ENCODE measurements at places on chromosomes 2 and 18.

- DNase-seq: no peak
These were observed 576 bp upstream of the FSHR start for GRCh38 chr2:49154891-49155290.

GRCh38 chr18:28768791-28769768, 592.1 kb upstream of the CDH2 start:
- DNase-seq: no peak

GRCh38 chr2:64244037-64244416, 99.8 kb upstream of the PELI1 start:
- DNase-seq: no peak

DNA sequence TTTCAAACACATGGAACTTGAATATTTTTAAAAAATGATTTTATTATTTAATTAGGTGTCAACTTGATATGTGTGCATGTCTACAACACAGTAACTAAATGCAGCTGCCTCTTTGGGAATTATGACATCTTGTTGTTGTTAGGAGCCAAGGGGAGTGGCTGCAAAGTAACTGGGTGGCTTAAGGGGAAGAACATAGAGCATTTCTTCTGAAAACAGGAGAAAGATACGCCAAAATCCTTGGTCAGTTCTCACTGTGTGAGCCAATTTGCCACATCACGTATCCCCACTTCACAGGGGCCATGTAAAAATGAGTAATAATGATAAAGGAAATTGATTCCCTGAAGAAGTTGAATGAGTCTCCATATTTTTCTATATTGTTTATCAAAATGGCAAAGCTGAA, 309.8 kb upstream of the COL3A1 start:
- no peak for DNase-seq

DNA sequence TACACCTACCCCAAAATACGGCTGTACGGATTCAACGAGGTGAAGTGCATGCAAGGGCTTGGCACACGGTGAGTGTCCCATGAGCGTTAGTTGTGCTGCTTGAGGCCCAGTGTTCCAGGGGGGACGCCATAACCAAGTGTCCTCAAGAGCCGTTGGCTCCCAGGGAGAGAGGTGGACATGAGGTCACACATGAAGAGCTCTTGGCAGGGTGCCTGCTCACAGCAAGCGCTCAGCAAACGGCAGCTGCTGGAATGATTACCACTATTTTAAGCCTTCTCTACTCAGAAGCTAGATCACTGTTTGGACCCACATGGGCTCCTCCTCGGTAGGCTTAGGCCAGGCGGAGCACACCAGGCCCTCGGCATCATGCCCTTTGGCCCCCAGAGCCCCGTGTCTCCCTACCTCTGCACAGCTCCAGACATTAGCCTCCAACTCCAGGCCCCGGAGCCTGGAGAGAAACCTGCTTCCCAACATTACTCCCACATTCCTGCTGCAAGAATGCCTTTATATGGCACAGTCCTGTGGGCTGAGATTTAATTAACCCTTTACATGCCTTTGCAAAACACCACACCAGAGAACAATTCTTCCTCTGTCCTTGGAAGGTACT, 68.4 kb upstream of the PPP1CB start:
- no peak for DNase-seq

GRCh38 chr2:234488913-234489451, 7.9 kb downstream of the ARL4C start:
- peak; percentile 81 for DNase-seq

DNA sequence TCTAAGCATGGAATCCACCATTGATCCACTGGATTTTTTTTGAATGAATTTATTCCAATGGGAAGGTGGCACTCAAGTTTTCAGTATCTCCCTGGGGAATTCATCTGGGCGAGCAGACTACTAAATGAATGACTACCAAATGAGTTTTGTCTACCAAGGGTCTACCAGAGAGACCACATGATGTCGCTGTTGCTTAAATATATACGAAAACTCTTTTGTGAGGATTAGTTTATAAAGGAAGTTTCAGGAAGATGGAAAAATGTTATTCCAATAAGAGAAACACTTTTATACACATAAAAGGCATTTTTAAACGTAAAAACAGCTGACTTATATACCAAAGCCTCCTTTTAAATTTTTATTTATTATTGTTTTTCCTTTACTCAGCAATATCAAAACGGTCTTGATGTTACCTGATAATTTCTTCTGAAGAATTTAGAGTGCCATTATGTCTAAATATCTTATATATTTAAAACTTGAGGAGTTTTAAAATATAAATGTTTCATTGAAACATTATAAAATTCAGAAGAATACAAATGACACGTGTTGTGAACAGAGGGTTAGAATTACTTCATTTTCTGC, 139.7 kb downstream of the HRH4 start:
- DNase-seq: peak; percentile 6

DNA sequence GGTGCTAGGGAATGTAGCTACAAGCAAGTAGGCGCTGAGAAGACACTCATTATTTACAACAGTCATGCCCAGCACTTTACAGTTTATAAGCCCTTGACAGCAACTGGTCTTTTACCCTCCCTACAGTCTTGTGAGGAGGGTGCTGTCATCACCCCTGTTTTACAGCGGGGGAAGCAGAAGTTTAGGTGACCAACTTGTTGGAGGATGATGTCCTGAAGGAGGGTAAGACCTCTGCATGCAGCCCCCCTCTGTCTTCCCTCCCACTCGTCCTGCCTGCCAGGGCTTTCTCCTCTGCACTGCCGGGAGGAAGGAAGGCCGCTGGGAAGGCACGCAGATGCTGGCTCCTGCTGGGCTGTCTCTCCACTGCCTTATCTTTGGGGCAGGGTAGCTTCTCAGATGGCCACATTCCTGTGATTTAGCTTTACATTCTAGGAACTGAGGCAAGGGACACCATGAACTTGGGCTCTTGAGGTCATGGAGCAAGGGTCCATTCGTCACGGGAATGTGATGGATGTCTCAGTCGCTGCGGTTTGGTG, 972 bp downstream of the IL1R1 start:
- DNase-seq: no peak

DNA sequence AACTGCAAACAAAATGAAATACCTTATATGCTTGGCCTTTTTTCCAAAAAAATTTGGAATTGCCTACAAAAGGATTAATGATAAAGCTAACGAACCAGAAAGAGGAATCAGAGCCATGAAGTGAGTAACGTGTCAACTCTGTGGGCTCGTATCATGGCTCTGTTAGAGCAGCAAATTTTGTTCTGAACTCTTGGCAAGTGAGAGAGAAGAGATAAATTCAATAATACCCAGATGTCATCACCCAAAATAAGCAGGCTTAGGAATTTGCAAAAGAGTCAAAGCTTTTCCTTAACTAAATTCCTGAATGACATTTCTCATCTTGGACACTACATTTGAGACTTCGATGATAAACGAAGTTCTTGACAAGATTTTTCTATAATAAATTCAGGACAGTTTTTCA, 4.4 kb downstream of the TXNDC2 start:
- DNase-seq: no peak

GRCh38 chr2:66691031-66691965, 256.4 kb downstream of the MEIS1 start:
- no peak for DNase-seq

DNA sequence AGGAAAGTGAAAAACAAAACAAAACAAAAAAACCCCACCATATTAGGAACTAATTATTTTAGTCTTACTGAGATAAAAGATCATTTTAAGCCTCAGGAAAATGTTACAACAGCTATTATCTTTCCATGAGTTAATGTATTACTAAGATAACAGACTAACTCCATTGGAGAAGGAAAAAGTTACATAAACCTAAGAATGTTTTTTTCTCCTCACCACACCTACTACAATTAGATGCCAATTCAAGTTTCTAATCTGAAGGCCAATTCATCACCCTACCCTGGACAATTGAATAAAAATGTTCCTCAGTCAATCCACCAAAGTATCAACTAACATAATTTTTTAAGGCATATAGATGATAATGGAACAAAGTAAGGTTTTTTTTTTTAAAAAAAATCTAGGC, 10.2 kb upstream of the GFPT1 start:
- DNase-seq: no peak

- DNase-seq: no peak
These were observed 353.8 kb downstream of the INSIG2 start for GRCh38 chr2:118442046-118442445.

- no peak for DNase-seq
These were observed 151.2 kb downstream of the PRPF40A start for GRCh38 chr2:152565884-152566727.

DNA sequence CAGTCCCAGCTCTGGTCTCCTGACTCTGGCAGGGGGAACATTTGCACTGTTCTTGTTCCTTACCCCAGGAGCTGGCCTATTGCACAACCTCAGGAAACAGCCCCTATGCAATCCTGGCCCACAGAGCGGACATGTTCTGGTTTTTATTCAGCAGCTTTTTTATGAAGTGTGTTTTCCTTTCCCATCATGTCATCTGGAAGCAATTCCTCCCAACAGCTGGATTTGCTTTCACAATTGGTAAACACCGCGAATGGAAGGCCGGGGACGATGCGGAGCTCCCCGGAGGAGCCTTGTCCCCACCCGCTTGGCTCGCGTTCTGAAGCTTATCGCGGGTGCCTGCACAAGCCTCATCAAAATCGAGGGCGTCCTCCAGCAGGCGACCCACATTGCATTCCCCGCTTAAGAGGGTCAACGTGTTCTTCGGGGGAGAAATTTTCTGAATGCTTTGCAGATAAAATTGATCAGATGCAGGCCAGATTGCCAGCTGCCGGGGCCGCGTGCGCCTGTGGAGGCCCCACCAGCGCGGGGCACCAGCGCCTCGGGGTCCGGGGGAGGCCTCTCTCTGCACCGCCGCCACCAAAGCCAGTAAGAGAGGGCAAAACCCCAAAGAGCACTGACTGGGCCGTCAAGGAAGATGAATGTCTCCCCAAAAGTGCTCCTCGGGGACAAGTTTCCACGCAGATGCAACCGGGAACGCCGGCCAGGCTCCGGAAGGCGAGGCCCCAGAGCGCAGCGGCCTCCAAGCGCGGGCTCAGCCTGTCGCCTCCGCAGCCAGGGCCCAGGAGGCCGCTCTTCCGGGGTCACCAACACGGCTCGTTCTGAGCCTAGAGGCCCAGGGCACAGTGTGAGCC, 60.3 kb upstream of the SP3 start:
- no peak for DNase-seq

DNA sequence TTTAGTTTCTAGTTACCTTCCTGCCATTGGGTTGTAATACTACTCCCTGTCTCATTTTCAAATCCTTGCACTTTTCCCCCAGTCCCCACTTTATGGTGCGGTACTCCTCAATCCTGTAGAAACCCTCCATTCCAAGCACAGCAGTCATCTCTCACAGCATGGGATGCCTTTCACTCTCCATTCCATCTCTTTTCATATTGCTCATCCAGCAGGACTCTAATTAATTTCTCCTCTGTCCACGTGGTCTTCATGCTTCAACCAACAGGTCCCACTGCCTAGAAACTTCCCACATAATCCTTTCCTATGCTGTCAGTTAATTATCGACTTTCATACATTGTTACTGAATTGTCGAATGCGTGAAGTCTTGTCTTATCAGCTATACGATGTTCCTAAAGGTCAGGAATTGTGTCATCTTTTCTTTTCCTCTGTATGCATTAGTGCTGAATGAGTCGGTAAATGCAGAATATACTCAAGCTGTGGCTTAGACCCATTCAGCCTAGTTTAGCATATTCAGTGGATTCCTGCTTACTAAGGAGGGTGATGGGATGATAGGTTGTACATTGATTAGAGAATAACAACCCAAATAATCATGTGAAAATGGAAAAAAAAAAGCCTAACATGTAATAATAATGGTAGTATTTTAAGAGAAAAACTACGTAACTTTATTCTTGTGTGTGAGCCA, 89.7 kb downstream of the CRIM1 start:
- DNase-seq: no peak

GRCh38 chr18:60228609-60229595, 143.7 kb downstream of the MC4R start:
- no peak for DNase-seq

DNA sequence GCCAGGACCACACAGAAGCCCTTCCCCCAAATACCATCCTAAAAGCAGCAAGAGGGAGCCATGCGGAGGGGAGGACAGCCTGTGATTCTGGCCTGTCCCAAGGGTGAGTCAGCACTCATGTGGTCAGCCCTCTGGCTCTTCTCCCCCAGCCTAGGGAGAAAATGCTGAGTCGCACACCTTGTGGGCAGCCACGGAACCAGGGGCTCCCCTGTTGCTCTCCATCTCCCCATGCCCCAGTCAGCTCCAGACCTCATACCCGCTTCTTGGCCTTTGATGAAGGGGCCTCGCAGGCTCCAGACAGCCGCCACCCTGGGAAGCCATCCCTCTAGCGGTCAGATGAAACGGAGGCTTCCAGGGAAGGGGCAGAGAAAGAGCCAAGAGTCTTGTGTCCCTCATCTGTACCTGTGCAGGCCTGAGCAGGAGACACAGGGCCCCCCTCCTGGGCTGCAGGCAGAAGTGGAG, 181.3 kb upstream of the SIX2 start:
- no peak for DNase-seq

DNA sequence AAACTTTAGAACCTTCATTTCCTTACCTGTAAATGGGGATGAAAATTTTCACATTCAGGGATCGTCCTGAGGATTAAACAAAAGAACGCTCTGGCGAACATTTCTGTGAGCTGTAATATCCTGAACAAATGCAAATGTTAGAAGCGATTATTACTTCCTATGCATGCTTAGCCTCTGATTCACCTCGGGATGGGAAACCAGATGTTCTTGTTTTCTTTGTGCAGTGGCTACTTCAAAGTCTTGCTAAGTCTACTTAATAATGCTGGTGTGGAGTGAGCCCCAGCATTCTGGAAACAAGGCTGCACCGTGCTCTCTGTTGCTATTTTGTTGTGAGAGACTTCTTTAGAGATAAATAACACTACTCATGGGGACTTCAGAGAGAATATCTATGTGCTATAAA, 119.1 kb upstream of the PELI1 start:
- no peak for DNase-seq

DNA sequence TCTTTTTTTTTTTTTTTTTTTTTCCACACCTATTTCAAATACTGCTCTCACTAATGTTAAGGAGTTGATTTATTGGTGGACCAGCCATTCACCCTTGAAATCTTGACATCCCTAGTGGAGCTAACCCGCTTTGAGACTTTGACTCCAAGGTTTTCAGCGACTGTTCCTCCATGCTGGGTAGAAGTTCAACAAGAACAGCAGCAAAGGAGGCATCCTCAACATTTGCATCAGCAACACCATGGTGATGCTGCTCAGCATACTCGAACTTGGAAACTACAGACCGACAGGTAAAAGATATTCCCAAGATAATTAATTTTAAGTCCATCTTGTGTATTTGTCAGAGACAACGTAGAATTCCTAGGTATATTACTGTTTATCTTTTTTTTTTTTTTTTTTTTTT, 74.0 kb downstream of the BIRC6 start:
- no peak for DNase-seq

DNA sequence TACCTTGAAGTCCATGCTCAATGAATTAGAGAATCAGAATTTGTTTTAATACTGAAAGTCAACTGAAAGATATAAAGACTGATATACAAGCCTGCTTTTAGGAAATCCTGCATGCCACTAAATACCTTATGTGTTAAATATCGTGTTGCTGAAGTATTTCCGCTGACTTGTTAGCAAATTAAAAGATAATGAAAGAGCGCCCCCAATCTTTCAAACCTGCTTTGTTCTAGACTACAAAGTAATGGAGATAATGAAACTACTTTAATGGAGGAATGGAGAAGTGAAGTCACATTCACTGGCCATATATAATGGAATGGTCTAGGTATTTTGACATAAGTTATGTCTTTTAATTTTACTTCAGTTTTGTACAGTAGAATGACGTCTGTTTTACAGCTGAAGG, 95.7 kb downstream of the ASXL3 start:
- DNase-seq: no peak

- peak; percentile 93 for DNase-seq
These were observed 44.1 kb downstream of the ANKMY1 start for GRCh38 chr2:240513549-240514287.
